ENCODE measurements at places on chromosomes 7 and 10.

DNA sequence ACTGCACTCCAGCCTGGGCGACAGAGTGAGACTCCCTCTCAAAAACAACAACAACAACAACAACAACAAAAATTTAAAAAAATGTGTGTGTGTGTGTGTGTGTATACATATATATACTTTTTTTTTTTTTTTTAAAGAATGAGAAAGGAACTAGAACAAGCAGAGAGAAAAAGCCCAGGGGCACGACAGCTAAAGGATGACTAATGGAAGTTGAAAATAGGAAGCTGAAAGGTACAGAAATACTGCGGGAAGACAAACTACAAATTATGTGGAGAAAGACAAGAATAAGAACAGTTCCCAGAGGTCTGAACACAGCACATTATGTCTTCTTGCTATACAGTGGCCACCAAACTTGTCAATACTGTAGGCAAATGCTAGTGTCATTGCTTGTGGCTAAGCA, 141.9 kb upstream of the PRSS1 start:
- DNase-seq = no peak

- no peak for DNase-seq
Measured at GRCh38 chr7:94029976-94030375, 25.8 kb upstream of the BET1 start.

- DNase-seq = no peak
Measured at GRCh38 chr7:17516771-17517170, 218.3 kb downstream of the AHR start.

GRCh38 chr10:33386926-33387325, 52.5 kb upstream of the NRP1 start:
- DNase-seq = no peak

GRCh38 chr10:14736043-14736442, 38.7 kb downstream of the FAM107B start:
- DNase-seq = no peak

GRCh38 chr10:62396864-62397263, 22.7 kb downstream of the ZNF365 start:
- DNase-seq = no peak

- no peak for DNase-seq
Measured at GRCh38 chr7:157022681-157023588, 12.5 kb upstream of the MNX1 start.

GRCh38 chr10:14560274-14560673, 214.4 kb downstream of the FAM107B start:
- no peak for DNase-seq

DNA sequence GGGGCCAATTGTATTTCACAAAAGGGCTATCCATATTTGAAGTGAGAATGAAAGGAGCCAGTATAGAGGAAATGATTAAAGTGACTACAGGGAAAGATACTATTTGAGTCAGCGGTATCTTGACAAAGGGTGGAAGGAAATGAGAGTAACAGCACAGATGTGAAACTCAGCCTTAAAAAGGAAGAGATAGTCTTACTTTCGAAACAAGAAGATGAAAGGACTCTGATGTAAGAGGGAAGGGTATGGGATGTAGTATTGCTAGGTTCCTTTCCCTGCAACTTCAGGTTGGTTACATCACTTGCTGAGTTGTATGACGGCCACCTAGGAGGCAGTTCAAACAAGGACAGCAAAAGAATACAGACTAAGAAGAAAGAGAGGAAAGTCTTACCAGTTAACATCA, 13.7 kb downstream of the CISD1 start:
- no peak for DNase-seq

- DNase-seq = no peak
Measured at GRCh38 chr7:877312-878232, 1.2 kb downstream of the GET4 start.
